Ovary (tissue), 10 donors: ENCODE measurements at places on chromosomes 7 and 10.

DNA sequence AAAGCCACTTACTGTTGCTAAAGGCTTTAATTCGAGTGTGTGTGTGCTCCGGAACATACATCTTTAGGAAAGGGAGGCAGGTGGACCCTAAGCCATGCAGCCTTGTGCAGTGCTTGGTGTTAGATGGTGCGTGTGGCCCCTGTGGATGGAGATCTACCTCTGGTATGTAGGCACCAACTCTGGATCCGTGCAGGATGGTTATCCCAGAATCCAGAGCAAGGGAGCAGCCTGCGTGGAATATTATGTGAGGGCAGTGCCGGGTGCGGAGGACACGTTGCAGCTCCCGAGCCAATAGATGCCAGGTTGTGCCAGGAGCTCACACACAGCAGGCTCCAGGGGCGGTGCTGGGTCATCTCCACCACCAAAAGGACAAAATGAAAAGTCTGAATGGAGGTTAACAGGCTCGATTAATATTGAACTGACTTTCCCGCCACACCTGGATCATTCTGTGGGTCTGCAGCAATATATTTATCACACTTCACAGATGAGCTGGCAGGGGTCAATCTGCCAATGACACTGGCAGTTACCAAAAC is 143.0 kb upstream of the NPS start:
- peak; percentile 10 for DNase-seq

- DNase-seq = no peak
Observed at GRCh38 chr7:102393467-102393866, 2.7 kb upstream of the PRKRIP1 start.

DNA sequence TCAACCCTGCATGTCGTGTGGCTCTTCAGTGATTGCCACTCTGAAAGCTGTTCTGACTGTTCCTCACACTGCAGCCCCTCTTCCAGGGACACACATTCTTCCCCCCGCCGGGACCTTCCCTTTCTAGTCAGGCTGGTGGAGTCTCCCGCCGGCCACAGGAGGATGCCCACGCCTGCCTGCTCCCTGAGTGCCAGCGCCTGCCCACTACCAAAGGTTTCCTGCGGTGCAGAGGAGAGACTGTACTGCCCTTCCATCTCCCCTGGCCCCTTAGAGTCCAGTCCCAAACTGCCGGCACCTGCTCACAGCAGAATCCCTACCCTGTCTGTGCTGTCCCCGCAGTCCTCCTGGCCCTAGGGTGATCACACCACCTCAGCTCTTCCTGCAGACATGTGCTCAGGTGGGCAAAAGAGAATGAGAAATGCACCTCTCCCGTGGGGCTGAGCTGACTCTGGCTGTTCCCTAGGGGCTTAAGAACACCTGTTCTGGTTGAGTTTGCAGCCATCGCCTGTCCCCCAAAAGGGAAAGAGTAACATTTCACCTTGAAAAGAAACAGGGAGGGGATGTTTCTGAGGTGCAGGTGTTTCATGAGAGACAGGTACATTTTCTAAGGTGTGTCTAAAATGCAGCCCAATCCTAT is 1.4 kb downstream of the PODXL start:
- no peak for DNase-seq

DNA sequence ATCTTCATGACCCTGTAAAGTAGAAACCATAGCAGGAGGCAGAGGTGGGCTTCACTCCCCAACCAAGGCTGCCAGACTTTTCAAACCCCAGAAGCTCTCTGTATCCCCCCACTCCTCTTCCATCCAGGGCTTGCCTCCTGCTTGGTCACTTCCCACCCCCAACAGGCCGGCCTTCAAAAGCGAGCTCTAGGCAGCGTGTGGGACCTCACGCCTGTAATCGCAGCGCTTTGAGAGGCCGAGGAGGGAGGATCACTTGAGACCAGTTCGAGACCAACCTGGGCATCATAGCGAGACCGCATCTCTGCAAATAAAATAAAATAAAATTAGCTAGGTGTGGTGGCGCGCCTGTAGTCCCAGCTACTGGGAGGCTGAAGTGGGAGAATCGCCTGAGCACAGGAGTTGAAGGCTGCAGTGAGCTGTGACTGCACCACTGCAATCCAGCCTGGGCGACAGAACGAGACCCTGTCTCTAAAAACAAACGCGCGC is 743 bp upstream of the POR start:
- DNase-seq = peak; percentile 44

DNA sequence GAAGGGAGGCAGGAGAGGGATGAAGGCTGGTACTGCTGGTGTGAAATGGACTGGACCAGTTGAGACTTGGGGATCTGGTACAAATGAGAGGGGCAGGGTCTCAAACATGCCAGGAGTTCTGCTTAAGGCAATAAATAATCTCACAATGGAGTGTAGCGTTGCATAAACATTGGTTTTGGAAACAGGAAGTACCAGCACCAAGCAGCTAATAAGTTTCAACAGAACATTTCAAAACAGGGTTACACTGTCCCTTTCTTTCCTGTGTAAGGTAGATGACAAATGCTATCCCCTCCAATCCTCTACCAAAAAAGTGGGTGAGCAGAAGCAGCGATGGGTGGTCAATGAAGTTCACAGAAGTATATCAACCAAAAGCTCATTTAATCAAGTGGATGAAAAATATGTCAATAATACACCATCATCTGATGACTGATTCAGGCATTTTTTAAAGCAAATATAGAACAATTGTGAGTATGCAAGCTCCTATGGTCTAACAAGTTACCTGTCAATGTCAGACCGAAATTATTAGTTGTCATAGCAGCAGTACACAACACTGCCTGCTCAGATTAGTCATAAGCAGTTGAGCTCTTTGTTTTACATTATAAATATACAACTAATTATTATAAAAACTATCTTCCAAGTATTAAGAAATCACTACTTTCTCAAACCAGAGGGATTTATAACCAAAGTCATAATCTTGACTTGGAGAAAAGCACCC is 220.0 kb downstream of the FAM107B start:
- no peak for DNase-seq

DNA sequence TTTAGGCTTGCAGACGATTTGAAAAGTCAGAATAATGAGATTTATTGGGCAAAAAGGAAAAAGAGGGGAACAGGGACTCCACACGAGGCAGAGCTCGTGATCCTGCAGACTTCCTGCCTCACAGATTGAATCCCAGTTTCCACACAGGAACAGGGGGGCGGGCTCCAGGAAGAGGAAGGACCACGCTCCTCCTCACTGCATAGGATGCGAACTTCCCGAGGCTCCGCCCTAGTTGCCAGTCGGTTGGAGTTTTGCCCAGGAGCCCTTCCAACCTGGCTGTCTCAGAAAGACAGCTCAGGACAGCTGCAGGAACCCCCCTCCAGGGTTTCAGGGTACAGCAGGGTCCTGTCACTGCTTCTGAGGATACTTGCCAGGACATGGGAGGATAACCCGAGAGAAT is 488.3 kb upstream of the ADARB2 start:
- no peak for DNase-seq

GRCh38 chr10:14491811-14492210 is 161.1 kb upstream of the FRMD4A start:
- no peak for DNase-seq

DNA sequence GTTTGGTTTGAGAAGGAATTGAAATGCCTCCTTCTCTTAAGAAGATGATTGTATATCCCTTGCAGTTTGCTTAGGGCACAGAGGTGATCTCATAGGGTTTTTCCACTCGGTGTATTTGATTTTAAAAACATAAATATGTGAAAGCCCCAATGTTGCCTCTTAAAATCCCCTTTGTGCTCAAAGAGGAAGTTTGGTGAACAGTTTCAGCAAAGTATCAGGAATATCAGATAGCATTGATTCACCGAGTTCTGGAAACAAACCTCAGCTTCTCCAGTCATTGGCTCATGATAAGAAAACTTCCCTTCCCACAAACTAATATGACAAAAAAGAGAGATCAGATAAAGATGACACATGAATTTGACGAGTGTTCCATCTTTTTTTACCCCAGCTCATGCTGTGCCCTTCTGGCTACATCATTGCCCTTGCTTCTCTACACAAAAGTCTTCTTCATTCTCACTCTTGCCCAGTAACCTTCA is 20.1 kb upstream of the SMNDC1 start:
- DNase-seq = no peak

DNA sequence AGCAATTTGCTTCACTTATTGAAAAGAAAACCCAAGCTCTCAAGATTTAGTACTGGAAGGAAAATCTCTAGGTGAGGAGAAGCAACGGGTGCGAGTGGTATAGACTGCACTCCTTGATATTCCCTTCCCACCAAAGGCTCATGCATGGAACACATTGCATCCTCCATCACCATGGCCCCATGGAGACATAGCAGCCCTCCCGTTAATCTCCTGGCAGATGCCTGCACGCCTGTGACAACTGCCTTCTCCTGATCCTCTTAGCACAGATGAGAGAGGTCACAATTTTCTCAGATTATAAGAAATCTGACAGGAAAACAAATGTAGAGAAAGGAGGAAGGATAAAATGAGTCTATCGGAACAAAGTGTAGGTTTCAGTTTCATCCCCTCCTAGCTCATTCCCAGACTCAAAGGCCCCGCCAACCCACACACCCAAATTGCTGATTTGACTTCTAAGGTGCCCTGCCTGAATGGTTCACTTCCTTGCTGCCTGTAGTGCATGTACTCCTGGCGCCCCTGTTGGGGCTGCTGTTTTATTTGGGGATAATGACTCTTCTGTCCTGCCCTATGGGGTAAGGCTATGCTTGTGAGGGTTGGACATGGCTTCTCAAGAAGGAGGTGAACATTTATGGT is 50.0 kb downstream of the PLXNA4 start:
- no peak for DNase-seq

GRCh38 chr10:45000138-45000751 is 478 bp upstream of the ZNF22 start:
- peak; percentile 61 for DNase-seq

- no peak for DNase-seq
Observed at GRCh38 chr10:2464483-2464882, 602.9 kb upstream of the PFKP start.

DNA sequence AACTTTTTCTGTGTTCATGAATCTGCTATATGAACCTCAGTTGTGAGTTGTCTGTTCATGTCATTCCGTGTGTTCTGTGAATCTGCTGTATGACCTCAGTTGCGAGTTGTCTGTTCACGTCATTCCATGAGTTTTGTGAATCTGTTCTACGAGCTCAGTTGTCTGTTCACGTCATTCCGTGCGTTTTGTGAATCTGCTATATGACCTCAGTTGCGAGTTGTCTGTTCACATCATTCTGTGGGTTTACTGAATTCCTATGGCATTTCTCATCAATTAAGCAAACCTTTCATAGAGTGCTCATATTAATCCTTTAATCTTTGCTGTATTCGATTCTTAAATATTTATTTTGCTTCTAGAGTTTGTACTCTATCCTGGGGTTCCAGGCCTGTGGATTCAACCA is 150.6 kb downstream of the DIP2C start:
- DNase-seq = no peak

- DNase-seq = no peak
Observed at GRCh38 chr7:106371629-106372028, 86.8 kb upstream of the NAMPT start.

DNA sequence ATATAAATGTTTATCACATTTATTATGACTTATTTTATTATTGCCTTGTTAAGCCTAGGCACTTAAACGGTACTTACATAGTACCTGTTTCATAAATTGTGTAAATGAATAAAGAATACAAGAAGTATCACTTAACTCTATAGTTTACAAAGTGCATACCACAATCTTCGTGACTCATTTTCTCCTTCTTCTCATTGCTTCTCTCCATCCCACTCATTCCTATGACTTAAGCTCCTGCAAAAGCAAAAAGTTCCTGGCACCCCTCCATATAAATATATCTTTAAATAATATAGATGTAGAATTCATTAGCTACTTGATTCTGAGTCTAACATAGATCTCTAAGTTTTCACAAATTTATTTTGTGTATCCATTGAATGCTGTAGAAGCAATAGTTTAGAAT is 1382.0 kb upstream of the CELF2 start:
- no peak for DNase-seq
